ENCODE measurements at places on chromosomes 4 and X.

- no peak for DNase-seq
These were observed 229.5 kb downstream of the STK32B start for GRCh38 chr4:5280828-5281227.

GRCh38 chr4:102431608-102431961, 69.6 kb upstream of the NFKB1 start:
- DNase-seq: no peak

- DNase-seq: no peak
These were observed 47.3 kb upstream of the ACSL1 start for GRCh38 chr4:184873054-184873453.

- no peak for DNase-seq
These were observed 95.5 kb upstream of the CPEB2 start for GRCh38 chr4:14906805-14907204.

GRCh38 chr4:174813292-174813691, 15.8 kb downstream of the GLRA3 start:
- DNase-seq: no peak

- DNase-seq: no peak
These were observed 85.7 kb downstream of the POU3F4 start for GRCh38 chrX:83593634-83594294.

- DNase-seq: no peak
These were observed 44.4 kb upstream of the TAPT1 start for GRCh38 chr4:16270454-16271328.

DNA sequence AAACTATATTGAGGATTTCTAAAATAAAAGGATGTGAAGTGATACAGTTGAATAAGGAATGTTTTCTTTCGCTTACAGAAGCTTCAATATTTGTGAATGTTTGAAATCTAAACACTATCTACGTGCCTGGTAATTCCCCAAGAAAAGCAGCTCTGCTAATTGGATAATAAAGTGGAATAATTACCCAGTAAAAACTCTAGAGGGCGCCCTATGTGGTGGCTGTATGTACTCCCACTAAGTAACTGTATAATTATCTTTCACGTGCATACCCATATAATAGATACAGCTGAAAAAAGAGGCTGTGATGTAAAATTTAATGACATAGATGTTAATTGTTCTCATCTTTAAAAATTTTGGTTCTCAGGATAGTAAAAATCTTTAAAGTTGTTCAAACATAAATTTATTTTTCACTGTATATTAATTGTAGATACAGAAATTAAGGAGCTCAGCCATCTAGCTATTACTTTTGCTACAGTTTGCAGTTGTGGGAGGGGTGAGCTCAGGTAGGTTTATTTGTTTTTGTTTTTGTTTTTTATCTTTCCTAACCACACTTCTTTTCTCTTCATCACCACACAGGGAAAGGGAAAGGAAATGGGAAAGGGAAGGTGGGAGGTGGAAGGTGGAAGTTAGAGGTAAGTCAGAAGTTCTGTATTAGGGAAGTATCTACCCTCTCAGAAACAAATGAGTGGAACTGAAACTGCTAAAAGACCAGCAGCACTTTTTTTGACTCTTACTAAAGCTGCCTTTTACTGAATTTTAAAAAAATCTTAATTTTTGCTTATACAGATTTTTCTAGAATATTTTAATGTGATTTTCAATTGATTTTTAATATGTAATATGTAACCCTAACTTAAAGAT, 151.7 kb upstream of the RPS6KA6 start:
- no peak for DNase-seq

DNA sequence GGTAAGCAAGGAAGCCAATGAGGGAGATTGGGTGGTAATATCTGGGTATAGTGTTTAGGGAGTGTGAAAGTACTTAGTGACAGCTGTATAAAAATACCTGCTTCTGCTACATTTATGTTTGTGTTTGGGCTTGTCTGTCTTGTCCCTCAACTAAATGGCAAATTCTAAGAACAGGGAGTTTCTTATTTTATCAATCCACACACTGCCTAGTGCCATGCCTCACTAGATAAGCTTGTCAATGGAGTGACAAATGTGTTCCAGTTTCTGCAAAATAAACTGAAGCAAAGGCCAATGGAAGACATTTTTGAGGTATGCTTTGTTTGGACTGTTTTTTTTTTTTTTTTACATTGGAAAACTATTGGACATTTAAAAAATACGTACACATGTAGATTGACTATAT, 418.0 kb downstream of the SH2D1A start:
- DNase-seq: no peak

- no peak for DNase-seq
These were observed 78.4 kb downstream of the JAKMIP1 start for GRCh38 chr4:6121941-6122340.

DNA sequence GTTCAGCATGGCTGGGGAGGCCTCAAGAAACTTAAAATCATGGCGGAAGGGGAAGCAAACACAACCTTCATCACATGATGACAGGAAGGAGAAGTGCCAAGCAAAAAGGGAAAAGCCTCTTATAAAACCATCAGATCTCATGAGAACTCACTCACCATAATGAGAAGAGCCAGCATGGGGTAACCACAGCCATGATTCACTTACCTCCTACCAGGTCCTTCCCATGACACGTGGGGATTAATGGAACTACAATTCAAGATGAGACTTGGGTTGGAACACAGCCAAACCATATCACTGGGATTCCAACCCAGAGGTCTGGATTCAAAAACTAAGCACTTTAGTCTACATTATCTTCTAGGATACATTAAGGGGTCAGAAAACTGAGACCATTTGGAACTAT, 609.6 kb upstream of the SPANXN1 start:
- DNase-seq: no peak

DNA sequence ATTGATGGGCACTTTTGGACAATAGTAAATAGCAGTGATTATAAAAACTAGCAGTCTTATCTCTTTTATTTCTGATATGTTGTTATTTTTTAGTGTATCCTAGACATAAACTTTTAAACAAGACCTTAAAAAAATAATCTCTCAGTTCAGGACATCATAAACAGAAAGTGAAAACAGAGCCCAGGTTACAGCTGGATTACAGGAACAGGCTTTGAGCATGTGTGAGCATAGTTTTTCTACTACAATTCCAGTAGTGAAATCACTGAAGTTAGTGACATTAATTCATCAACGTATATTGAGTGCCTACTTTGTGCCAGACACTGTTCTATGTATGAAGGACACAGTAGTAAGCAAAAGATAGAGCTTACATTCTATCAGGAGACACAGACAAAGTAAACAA, 16.9 kb downstream of the TRIM75 start:
- no peak for DNase-seq

DNA sequence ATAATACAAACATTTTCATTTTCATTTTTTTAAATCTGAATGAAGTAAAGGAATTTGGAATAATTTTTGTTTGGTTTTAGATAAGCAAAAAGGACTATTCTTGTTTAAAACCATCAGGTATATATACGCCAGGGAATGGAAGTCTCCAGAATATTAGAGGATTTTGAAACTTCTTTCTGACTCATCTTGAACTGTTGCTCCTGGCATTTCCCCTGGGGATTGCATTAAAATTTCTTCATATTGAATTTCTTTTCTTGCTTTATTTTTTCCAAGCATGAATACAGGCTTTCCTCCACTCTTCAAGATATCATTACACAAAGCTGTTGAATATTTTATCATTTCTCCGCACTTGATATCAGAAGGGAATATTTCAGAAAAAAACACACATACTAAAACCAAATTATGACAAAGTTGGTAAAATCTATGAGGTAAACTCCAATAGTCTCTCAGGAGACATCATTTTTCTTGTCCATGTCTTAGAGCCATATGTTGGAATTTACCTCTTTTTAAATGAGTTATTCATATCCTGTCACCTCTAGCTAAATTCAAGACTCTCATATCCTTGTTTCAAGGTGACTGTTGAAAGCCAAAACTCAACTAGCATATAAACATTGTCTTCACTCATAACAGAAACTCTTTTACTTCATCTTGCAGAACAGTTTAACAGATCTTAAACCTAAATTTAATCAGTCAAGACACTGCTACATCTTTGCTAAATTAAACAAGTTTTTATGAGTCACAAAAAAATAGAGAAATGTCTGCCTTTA, 20.7 kb upstream of the CSN1S1 start:
- no peak for DNase-seq

DNA sequence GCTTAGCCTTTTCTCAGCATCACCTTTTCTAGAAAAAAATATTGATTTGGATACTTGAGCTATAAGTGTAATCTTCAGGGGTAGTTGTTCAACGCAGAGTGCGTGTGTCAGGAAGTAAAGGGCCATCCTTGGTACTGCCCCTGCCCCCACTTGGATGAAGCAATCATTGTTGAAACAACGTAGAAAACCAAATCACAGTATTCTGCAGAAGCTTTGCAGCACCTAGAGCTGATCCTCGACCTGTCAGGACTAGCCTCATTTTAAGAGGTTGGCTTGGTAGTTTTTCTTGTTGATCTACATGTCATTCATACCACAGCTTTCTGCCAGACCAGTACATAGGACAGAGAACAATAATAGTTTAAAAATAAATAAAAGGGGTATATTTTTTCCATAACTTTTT, 65.3 kb upstream of the MYOZ2 start:
- DNase-seq: no peak

GRCh38 chr4:187451776-187452175, 543.8 kb upstream of the ZFP42 start:
- DNase-seq: no peak

DNA sequence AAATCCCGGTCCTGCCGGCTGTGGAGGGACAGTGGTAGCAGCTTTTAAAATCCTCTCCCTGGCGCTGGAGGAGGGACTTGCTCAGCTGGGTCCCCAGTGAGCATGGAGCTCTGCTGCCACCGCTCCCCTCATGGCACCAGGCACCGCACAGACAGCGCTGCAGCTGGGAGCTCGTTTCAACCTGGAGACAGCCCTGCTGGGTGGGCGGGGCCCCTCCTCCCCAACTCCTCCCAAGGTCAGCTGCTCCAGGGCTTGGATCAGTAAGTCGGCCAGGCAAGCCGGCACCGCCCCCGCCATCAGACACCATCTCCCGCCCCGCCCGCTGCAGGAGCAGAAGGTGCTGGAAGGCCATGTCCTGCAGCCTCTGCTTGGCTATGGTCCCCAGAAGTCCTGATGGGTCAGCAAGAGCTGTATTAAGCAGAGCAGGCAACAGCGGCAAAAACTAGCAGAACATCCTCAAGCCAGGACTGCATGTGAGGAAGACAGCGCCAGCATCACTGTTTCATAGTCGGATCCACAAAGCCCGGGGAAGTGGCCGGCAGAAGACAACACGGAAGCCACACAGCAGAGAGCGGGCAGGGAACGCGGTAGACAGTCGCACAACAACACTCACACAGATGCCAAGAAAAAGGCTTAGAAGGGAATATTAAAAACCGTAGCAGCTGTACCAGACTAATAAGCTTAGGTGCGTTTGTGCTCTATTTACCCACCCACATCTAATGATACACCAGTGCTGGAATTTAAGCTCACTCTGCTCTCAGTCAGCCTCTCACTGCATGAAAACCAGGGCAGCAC, 16.2 kb downstream of the ZFYVE28 start:
- no peak for DNase-seq

- no peak for DNase-seq
These were observed 27.8 kb downstream of the RASL11B start for GRCh38 chr4:52889778-52890520.

DNA sequence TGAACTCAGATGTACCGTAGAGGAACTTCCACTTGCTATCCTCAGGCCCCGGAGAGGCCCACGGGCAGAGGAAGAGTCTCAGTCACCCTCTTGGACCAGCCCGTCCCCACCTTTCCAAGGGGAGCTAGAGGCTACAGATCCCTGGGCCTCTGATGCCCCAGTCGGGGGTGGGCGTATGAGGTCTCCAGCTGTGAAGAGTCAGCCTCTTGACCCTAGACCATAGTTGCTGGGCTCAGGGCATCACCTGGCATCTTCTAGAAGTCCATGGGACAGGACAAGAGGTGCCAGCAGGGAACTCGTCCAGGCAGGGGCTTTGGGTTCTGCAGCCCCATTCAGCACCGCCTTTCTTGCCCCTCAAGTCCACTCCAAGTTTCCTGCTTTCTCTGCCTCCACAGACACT, 11.6 kb downstream of the SASH3 start:
- no peak for DNase-seq

DNA sequence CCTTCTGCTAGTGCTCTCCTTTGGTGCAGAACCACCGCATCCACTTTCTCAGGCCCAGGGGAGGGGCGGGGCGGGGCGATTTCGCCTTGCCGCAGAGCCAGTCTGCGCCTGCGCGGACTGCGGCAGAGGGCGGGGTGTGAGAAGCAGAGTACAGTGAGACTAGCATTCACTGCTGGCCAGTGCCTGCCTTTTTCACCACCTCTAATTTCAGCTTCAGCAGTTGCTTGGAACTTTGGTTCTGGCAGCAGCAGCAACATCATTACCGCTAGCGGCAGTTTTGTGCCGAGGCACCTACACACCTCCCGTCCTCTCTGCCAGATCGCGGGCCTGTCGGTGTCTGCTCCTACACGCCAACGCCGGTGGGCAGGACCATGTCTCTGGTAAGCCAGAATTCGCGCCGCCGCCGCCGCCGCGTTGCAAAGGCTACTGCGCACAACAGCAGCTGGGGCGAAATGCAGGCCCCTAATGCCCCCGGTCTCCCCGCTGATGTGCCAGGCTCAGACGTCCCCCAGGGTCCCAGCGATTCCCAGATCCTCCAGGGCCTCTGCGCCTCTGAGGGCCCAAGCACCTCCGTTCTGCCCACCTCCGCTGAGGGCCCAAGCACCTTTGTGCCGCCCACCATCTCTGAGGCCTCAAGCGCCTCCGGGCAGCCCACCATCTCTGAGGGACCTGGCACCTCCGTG, at the start of gene MAGEE1:
TSS of gene MAGEE1 (plus strand) at position 151 of the 683 bp plus-strand sequence. CDS start at position 372, 221 bp downstream.
- DNase-seq: peak; percentile 69

GRCh38 chr4:125276811-125277210, 37.9 kb upstream of the FAT4 start:
- DNase-seq: no peak

GRCh38 chr4:5030221-5030620, 11.0 kb upstream of the CYTL1 start:
- no peak for DNase-seq

GRCh38 chr4:147651563-147651962, 32.4 kb downstream of the PRMT9 start:
- no peak for DNase-seq

DNA sequence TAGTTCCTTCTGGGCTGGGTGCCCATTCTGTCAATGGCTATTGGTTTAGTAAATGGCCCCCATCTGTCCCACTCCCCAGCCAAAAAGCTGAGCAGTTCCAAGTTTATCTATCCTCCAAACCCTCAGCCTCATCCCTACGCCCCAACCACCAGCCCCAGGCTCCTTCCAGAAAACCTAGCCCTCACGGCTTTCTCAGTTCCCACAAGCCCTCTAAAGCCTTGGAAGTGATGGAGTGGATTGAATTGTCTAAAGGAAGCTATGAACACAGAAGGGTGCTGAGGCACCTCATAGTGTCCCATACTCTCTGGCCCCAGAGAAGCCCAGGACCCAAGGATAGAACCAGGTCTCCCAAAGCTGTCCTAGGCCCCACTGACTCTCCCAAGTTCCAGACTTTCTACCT, 75.6 kb upstream of the EFNB1 start:
- DNase-seq: no peak

Measured in activated CD8-positive, alpha-beta memory T cell treated with anti-CD3 and anti-CD28 coated beads for 1 hour (primary cell).